ENCODE measurements at places on chromosomes 5 and 9.

GRCh38 chr5:127298656-127299055 lies 8.1 kb downstream of the MEGF10 start:
- DNase-seq, result no peak

DNA sequence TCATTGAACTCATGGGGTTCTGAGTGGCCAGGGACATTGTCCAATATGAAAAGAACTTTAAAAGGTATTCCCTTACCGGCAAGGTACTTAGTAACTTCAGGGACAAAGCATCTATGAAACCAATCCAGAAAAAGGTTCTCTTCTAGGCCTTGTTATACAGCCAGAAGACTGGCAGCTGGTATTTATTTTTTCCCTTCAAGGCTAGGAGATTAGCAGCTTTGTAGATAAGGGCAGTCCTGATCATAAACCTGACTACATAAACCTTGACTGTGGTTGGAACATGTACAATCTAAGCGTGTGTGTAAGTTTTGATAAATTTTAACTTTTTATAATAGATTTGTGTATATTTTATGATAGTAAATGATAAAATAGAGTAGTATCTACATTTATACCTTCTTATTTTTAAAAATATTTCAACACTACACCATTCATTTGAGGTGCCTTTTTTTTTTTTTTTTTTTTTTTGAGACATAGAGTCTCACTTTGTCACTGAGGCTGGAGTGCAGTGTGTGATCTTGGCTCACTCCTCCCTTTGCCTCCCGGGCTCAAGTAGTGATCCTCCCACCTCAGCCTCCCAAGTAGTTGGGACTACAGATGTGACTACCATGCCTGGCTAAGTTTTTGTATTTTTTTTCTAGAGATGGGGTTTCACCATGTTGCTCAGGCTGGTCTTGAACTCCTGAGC lies 24.5 kb downstream of the RANBP17 start:
- no peak for DNase-seq

- no peak for DNase-seq
These were observed 50.0 kb downstream of the NMUR2 start for GRCh38 chr5:152355061-152355460.

DNA sequence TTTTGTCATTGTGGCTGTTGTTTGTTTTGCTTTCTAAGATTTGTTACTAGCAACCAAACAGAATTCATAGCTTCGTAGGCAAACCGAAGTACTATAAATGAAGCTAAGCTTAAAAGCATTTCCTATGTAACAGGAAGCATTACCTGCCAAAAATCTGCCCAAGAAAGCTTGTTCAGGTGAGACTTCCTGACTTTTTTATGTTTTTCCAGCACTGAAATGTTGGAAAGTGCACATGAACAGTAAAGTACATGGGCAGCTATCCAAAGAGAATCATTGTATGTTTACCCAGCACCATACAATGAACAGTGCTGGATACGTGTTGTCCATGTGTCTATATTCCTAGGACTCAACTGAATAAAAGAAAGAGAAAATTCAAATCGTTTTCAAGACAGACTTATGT lies 247.1 kb downstream of the NFIB start:
- no peak for DNase-seq

DNA sequence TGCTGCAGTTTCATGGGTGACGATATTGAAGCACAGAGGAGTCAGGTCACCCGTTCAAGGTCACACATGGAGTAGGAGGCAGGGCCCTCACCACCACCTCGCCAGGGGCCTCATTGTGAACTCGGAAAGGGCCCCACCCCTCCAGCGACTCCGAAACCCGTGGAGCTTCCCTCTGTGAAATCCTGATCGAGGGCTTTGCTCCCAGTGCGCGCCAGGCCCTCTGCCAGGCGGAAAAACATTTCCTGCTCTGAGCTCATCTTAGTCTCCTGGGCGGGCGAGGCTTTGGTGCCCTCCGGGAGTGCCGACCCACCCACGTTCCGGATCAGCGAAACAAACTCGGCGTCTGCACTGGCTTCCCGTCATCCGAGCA lies 75.0 kb upstream of the FCN1 start:
- DNase-seq, result no peak

- DNase-seq, result no peak
These were observed 431.6 kb downstream of the IRX1 start for GRCh38 chr5:4027088-4027734.

DNA sequence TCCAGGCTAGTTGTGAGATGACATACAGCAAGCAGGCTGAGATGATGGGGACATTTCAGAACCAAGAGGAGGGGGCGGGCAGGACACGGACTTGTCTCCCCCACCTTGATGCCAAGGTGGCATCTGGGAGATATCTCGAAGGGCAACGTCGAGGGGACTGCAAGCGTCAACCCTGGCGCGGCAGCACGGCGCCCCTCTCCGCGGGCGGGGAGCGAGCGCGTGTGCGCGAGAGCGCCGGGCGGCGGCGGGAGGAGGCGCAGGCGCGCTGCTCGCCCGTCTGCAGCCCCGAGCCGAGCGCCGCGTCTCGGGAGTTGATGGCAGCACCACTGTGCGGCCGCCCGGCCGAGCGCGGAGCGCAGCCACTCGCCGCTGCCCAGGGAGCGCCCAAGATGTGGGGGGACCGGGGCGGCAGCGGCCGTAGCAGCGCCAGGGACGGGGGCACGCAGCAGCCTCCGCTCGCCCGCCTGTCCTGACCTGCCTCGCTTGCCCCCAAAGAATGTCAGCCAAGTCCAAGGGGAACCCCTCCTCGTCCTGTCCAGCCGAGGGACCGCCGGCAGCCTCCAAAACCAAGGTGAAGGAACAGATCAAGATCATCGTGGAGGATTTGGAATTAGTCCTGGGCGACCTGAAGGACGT lies at the start of gene PRR16:
Gene PRR16 (plus strand): TSS at position 310 of the 636 bp plus-strand sequence.
- DNase-seq, result no peak

- peak; percentile 6 for DNase-seq
These were observed 26.2 kb downstream of the IRF1 start for GRCh38 chr5:132464156-132464939.

DNA sequence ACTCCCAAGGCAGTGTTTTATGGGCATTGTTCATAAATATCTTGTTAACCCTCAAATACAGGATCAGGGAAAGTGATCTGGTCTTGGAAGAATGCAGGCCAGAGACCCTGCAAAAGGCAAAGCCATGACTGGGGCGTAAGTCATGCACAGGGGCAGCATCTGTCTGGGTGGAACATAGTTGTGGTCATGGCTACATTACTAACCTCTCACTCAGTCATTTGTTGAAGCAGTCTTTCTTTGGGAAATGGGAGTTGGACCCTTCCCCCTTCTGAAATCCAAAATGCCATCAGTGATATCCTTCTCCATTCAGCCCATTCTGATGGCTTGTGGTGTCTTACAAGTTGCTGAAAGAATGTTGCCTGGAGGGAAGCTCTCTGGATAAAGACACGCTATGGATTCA lies 68.1 kb downstream of the GDNF start:
- DNase-seq, result no peak

GRCh38 chr5:108531367-108532128 lies 149.7 kb upstream of the FBXL17 start:
- no peak for DNase-seq

DNA sequence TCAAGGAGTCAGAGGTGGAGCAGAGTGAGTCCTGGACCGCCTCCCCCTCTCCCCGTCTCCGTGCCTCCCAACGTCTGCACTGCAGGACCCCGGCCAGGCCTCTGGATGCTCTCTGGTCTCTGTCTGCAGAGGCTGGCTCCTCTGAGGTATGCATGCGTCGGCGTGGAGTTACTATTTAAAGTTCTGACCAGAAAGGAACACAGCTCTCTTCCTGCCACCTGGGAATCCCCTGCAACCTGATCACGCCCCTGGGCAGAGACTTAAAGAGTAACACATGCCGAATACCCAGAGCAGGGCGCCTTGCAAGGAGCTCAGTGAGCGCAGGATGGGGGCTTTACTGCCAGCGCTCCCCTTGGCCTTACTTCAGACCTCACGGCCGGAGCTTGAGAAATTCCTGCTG lies 16.0 kb downstream of the ANXA6 start:
- no peak for DNase-seq

GRCh38 chr9:116504893-116505480 lies 182.1 kb upstream of the TRIM32 start:
- no peak for DNase-seq

DNA sequence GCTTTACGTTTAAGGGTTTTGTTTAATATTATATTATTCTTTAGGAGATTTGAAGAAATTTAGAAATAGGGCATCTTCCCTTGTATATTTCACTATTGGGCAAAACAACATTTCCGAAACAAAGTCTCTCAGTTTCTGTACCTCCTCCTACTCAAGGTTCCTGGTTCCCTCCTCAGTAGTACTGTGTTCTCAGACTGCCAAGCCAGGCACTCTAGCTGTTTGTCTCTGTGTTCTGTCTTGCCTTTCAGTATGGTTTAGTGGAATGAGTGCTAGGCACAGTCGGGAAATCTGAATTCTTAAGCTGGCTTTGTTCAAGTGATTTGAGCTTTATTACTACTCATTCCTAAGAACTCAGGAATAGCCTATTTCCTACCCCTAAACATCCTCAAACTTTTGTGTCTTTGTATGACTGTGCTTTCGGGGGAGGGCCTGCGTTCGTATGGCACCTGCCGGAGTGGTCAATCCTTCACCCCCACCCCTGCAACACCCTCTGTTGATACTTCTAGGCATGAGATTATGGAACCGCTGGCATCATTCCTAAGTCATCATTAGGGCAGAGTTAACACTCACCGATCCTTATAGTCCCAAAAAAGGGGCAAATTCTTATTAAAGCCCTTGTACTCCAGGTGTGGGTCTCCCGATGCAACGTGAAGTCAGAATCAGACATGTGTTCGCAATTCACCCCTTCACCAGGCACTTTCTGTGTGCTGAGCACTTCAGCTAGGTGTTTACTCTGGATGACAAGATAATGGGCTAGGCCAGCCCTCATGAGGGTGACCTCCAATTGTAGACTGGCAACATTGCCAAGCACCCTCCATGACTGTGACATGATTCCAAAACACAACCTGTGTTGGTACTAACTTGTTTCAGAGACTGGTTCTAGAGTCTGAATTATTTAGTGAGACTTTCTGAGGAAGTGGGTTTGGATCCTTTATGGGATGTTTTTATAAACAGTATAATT lies 24.5 kb downstream of the SNX18 start:
- no peak for DNase-seq

- DNase-seq, result no peak
These were observed 354.6 kb downstream of the ARRDC3 start for GRCh38 chr5:91028499-91028956.

DNA sequence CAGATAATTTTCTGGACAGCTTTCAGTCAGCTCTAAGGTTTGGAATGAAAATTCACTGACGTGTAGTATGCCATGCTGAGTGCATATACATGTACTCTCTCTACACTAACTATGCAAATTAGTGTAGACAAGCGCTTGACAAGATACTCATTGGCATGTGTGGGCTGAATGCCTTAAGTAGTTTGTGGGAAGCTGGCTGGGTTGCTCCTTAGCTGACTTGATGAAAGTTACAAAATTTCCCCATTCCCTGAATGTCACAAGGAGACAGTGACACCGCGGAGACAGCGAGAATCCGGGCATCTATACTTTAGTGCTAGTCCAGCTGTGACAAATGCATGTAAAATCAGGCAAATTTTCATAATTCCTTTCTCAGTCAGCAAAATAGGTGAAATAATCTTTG lies 51.6 kb upstream of the C5orf46 start:
- DNase-seq, result no peak

GRCh38 chr5:68084396-68084795 lies 131.2 kb upstream of the PIK3R1 start:
- no peak for DNase-seq

DNA sequence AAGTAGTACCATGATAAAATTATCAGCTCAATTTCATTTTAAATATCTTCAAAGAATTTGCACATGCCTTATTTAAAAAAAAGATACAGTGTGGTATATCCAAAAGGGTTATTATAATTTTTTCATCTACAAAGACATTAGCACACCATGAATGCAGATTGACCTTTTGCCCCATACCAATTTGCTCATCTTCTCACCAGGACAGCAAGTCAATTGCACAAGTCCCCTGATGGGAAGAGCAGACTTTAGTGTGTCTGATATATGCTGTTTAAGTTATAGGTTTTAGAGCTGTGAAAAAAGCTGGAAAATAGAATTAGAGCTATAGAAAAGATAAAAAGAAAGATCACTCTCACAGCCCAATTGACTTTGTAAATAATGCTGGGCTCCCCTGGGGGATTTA lies 325.8 kb upstream of the CDH6 start:
- no peak for DNase-seq

GRCh38 chr9:36222449-36222848 lies 31.7 kb downstream of the CLTA start:
- DNase-seq, result no peak

DNA sequence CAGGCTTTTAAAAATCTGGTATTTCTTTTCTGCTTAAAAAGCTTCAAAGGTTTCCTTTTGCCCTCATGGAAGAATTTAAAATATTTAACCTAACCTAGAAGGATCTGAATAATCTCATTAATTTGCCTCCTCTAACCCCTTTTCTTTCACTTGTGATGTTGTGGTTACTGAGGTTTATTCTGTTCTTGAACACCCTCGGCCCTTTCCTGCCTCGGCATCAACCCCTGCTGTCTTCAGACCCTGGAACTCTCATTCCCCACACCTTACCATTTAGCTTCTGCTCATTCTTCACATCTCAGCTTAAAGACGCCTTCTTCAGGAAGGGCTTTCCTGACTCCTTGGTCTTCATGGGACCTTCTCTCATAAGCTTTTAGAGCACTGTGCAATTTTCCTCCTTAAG lies 131.4 kb upstream of the MAN2A1 start:
- DNase-seq, result no peak

- no peak for DNase-seq
These were observed 80.3 kb upstream of the EQTN start for GRCh38 chr9:27377147-27377807.
